ENCODE measurements at places on chromosomes 3 and 15.

GRCh38 chr15:61184431-61184830 is 44.7 kb downstream of the RORA start:
- no peak for DNase-seq

GRCh38 chr3:21310161-21310560 is 440.8 kb downstream of the ZNF385D start:
- no peak for DNase-seq

GRCh38 chr15:27686971-27687370 is 412.1 kb downstream of the OCA2 start:
- DNase-seq = no peak

DNA sequence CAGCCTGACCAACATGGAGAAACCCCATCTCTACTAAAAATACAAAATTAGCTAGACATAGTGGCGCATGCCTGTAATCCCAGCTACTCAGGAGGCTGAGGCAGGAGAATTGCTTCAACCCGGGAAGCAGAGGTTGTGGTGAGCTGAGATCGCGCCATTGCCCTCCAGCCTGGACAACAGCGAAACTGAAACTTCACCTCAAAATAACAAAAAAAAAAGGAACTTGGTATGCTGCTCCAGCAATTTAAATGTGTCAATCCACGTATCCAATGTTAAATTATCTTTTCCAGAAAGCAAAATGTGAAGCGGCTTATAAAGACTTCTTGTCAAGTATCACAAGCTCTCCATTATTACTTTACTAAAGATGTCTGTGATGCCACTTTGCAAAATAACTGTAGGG is 9.9 kb upstream of the ARIH1 start:
- DNase-seq = no peak

- DNase-seq = no peak
Observed at GRCh38 chr15:67070892-67071664, 5.7 kb downstream of the SMAD3 start.
